Skeletal muscle cell (primary cell): ENCODE measurements at places on chromosomes 4 and X.
A peak's percentile ranks its signal among the peaks of the same experiment; 100 is the strongest.

DNA sequence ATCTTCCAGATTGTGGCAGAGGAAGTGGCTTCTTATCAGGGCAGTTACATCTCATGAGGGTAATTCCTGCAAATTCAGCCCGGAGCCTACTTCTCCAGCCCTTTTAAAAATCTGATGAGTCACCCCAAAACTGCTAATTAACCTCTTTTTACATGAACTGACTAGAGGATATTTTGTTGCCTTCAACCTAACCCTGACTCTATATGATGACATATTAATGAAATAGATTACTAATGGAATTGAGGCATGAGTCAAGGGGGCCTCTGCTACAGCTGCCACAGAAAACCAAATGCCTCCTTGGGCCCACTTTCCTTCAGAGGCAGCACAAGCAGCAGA lies 72.5 kb downstream of the QRFPR start:
- DNase-seq, result no peak

- no peak for DNase-seq
These were observed 24.3 kb downstream of the TRPC5 start for GRCh38 chrX:112058255-112058654.

GRCh38 chr4:154471032-154471431 lies 20.6 kb downstream of the DCHS2 start:
- no peak for DNase-seq

DNA sequence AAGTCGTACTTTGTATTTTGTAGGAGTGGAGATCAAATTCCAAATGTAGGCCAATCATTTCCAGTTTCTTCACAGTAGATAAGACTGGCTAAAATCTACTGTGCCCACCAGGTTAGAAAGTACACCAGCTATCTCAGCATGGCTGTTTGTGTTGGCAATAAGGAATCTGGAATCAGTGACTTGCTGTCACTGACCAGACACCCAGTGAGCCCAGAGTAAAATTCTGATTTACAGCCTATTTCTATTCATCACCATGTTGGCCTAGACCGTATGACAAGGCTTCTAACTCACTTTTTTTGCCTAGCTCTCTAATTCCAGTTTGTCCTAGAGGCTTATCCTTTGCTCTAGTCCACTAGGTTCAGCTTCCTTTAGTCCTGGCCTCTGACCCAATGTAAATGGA lies 25.4 kb downstream of the SMIM43 start:
- DNase-seq, result no peak

GRCh38 chrX:52577464-52578173 lies 60.8 kb upstream of the XAGE1B start:
- DNase-seq, result no peak

DNA sequence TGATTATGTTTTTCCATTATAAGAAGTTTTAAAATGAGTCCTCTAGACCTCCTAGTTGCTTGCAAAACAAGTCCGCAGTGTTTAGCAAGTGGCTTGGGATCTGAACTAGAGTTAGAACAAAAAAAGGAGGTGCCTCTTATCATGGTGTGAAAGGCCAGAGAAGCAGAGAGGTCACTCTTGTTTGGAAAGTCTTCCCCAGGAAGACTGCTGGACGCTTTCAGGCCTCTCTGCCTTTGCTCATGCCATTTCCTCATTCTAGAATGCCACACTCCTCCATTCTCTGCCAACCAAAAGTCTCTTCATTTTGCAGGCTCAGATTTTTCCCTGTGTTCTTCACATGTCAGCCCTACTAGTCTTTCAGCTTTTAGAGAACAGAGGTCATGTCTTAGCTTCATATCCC lies 14.9 kb downstream of the PARM1 start:
- no peak for DNase-seq

GRCh38 chrX:138150709-138151108 lies 560.8 kb downstream of the FGF13 start:
- DNase-seq, result no peak

DNA sequence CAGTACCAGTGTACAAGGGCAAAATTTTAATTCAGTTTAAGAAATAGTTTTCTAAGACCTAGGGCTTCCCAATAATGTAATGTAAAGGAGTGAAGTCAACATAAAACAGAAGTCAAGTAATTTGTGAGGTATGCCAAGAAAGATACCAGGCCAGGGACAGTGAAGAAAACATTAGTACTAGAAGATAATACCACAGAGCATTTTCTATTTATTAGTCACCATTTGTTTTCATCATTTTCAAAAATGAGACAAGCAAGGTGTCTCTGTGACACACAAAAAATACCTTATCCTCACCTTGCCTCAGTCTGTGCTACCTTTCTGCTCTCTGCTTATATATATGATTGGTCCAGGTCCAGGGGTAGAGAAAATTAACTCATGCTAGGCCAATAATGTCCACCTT lies 46.8 kb downstream of the VEGFC start:
- DNase-seq, result no peak

GRCh38 chrX:138745196-138745595 lies 33.7 kb upstream of the FGF13 start:
- DNase-seq, result peak; percentile 7

- no peak for DNase-seq
These were observed 12.0 kb upstream of the IL13RA2 start for GRCh38 chrX:115029440-115029839.

DNA sequence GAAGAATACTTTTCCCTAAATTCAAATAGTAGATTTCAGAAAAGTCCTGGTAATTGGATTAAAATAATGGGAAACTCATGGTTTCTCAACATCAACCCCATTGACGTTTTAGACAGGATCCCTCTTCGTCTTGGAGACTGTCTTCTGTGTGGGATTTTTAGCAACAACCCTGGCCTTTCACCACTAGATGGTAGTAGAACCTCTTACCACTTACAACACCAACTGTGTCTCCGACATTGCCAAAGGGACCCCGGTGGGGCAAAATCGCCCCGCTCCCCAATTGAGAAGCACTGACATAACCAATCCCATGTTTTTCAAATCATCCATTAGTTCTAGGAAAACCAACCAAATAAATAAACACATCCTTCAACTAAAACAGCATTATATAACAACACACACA lies 16.9 kb upstream of the ANOS1 start:
- DNase-seq, result no peak

- no peak for DNase-seq
These were observed 170.7 kb downstream of the SLIT2 start for GRCh38 chr4:20422398-20422797.

DNA sequence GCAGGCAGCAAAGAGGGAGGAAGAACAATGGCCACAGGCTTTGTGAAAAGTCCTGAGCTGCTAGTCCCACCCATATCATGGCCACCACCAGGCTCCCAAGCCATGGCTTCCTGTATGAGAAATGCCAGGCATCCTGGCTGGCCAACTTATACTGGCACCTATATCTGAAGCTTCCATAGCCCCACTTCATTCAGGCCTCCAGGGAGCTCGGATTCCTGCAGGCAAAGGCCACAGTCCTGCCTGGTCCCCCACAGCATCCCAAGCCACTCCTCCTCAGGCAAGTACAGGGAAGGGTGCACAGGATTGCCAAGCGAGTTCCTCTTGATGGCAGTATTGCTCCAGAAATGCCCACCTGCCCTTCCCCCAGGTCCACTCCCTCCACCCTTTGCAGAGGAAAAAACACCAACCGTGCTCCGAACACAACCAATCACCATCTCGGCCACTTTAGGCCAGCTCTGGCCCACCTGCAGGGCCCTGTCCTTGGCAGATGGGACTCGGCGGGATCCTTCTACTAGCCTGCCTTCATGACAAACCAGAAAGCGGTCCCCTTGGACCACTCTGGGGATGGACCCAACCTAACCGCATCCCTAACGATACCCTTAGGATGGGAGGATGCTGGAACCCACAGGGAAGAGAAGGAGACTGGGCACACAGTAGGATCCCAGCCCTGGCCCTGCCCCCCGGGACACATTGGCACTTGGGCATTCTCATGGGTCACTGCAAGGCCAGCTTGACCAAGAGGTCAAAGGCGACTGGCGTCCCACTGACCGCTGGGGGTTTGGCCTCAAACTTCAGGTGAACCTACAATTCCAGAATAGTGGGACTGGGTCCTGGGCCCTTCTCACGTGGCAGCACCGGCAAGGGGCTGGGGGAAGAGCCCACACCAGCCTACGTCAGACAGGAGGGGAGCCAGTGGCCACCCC lies 220.4 kb upstream of the AGTR2 start:
- no peak for DNase-seq

- no peak for DNase-seq
These were observed 27.3 kb downstream of the INTS6L start for GRCh38 chrX:135547767-135548166.

GRCh38 chrX:153669901-153670731 lies 3.5 kb downstream of the PNCK start:
- no peak for DNase-seq

DNA sequence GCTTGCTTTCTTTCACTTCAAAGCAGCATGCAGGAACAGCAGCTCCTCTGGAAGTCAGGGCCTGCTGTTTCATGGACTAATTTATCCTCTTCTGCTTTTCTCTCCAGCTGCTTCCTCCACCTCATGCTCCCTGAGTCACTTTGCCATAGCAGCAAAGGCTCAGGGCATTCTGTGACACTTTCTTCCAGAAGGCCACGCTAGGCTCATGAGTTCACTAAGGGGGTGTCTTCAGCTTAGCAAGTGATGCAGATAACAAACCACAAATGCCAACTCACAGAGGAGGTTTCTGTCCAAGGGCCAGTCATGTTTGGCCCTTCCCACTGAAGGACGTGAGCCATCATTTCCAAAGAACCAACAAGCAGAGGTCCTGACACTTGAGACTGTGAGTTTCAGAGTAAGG lies 200.2 kb downstream of the ADGRA3 start:
- DNase-seq, result no peak
